ENCODE measurements at places on chromosomes 7 and 10. TPM values are rescaled to one million over a fixed set of nuclear protein-coding genes. Genes with fewer than 3 reads are reported as not detected.

The OR9A2 gene
- total RNA-seq, result not detected

The STOX1 gene
- total RNA-seq, result 0.67 TPM

The DRGX gene
- not detected for total RNA-seq

The EBLN1 gene
- total RNA-seq, result not detected

DNA sequence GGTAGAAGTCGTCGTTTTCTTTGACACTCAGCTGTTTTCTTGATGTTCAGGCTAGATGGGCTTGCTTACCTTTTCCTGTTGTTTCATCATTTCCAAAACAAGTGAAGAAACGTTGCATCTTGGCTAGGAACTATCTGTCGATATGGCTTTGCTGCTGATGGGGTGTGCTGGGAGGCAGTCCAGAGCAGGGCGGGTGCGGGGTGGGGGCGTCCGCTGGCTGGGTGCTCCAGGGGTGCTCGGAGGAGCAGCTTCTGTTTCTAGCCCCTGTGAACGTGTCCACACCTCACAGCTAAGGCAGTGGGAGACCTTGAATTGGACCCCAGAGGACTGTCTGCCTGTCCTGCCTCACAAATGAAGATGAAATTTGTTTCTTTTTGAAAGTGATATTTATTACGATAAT, 7.6 kb upstream of the SUN1 start:
- H3K27me3 ChIP-seq, result no peaks in the 10 kb centered on the region
- no peak overlapping the region for H3K4me3 ChIP-seq
- H3K36me3 ChIP-seq, result peaks cover 11% of the 10 kb centered on the region
- DNase-seq, result no peak
- peaks cover 8% of the 10 kb centered on the region for H3K4me1 ChIP-seq

GRCh38 chr10:4568086-4568485, 257.9 kb upstream of the AKR1E2 start:
- no peak overlapping the region for H3K4me3 ChIP-seq
- no peak overlapping the region for H3K27ac ChIP-seq
- no peaks in the 10 kb centered on the region for H3K4me1 ChIP-seq

DNA sequence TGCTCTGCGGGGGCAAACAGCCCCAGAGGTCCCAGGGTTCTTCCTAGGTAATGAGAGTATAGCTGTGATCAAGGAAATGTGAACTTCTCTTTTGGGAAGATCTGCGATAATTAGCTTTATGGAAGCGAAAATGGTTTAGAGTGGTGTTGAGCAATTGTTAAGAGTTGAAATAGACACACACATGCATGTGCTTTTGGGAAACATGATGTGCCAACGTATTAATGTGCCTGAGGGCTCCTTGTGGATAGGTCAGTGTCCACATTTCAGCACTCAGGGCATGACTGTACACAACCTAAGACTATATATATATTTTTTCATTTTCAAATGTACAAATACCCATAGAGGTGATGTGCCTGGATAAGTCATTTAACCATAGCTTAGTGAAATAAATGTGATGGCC, 67.0 kb downstream of the GSDME start:
- H3K4me1 ChIP-seq, result no peaks in the 10 kb centered on the region
- no peak overlapping the region for H3K4me3 ChIP-seq
- H3K27ac ChIP-seq, result no peak overlapping the region
- H3K36me3 ChIP-seq, result no peaks in the 10 kb centered on the region

GRCh38 chr7:668139-668931, 58.2 kb upstream of the DNAAF5 start:
- H3K4me3 ChIP-seq, result no peak overlapping the region
- no peaks in the 10 kb centered on the region for H3K36me3 ChIP-seq
- no peak for DNase-seq
- no peaks in the 10 kb centered on the region for H3K27me3 ChIP-seq

The CCL24 gene
- not detected for total RNA-seq

- H3K27me3 ChIP-seq, result no peaks in the 10 kb centered on the region
- no peak for DNase-seq
- no peak overlapping the region for H3K4me3 ChIP-seq
- peaks cover 31% of the 10 kb centered on the region for H3K4me1 ChIP-seq
- H3K36me3 ChIP-seq, result no peaks in the 10 kb centered on the region
- no peak overlapping the region for H3K27ac ChIP-seq
These were observed 226.1 kb downstream of the PTEN start for GRCh38 chr10:88089498-88089897.
